Epithelial cell of alveolus of lung (primary cell): ENCODE measurements at places on chromosomes 2 and 18. TPM values are rescaled to one million over a fixed set of nuclear protein-coding genes. Genes with fewer than 3 reads are reported as not detected.

RAB17 gene
- not detected in 2 replicates for total RNA-seq

ELOA2 gene
- not detected in 2 replicates for total RNA-seq

MC4R gene
- total RNA-seq, result not detected in 2 replicates

TMEM247 gene
- total RNA-seq, result not detected in 2 replicates
